Urothelium cell line (cell line): ENCODE measurements at places on chromosomes 4 and X.

- peak; percentile 19 for DNase-seq
Observed at GRCh38 chrX:47191331-47191730, 2.3 kb upstream of the UBA1 start.

GRCh38 chr4:124939908-124940307 lies 227.4 kb upstream of the ANKRD50 start:
- DNase-seq, result no peak

GRCh38 chr4:85968945-85969819 lies 390.7 kb downstream of the MAPK10 start:
- DNase-seq, result peak; percentile 38

- DNase-seq, result no peak
Observed at GRCh38 chrX:33989936-33990335, 142.2 kb downstream of the FAM47A start.

DNA sequence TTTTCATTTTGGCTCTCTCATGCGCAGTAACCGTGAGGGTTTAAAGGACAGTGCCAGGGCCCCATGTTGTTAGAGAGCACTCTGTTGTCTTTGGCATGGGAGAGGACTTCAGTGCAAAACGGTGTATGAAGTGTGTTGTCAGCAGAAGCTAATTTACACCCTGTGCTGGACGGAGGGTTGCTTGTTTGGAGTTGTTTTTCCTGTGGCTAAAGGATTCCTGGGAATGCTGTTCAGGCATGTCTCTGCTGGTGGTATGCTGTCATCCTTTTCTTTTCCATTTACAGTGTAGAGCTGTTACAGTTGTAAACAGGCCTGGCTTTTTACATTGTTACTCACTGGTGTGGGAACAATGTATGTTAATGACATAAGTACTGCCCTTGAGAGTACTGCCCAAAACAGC lies 206.3 kb downstream of the CBR4 start:
- peak; percentile 14 for DNase-seq

DNA sequence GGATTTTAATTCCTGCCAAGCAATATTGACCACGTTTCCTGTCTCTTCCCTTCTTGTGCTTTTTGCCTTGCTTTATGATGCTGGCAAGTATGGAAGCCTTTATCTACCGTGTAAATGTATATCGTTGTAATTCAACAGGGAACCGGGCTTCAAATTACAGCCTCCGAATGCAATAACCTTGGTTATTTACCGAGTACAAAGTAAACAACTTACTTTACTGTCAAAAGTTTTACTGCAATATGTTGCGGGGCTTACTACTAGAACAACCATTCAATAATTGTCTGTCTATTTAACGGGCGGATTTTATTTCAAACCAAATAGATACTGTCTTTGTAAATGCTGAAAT lies 73.1 kb downstream of the PALLD start:
- DNase-seq, result no peak

DNA sequence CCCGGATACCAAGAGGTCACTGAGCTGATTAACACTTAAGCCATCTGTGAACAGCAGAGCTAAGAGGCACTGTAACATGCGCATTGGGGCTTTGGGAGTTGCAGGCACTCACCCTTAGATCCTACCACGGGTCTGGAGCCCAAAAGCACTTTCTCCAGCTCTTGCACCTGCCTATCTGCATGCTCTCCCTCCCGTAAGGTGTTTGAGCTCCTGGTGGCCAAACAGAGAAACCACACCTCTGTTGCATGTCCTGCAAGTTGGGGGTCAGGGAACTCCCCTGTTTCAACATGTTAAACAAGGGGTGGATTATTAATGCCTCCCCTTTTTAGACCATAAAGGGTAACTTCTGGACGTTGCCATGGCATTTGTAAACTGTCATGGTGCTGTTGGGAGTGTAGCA lies 49.8 kb downstream of the GYPA start:
- no peak for DNase-seq

DNA sequence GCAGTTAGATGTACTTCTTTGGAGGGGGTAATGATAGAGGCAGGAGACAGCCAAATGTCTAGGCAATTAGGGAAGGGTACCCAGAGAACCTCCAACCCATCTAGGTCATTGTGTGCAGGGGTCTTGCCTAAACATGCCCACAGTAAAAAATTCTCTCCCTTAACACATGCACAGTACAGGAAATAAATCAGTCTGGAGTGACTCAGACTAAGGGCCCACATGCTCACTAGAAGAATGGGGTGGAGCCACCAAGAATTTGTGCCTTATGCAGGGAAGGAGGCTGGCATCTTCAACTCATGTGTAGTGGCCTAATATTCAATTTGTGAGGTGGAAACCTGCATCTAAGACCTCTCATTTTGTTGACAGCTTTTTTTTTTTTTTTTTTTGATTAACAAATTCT lies 945.3 kb upstream of the GRIA3 start:
- DNase-seq, result peak; percentile 7

DNA sequence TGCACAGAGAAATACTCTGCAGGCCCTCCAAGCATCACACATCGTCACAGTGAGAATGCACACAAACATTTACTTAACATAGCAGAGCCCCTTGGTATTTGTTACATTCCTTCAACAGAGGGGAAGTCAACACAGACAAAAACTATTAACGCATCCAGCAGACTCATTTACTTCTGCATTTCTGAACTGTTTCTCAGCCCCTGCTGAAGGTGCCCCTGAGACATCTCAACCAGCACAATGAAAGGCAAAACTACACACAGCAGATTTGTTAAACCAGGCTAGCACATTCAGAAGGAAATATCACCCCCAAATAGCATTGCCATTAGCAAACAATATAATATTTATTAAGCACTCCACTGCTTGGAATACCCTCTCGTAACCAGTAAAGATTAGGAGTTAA lies 367.0 kb downstream of the RAB28 start:
- DNase-seq, result no peak

DNA sequence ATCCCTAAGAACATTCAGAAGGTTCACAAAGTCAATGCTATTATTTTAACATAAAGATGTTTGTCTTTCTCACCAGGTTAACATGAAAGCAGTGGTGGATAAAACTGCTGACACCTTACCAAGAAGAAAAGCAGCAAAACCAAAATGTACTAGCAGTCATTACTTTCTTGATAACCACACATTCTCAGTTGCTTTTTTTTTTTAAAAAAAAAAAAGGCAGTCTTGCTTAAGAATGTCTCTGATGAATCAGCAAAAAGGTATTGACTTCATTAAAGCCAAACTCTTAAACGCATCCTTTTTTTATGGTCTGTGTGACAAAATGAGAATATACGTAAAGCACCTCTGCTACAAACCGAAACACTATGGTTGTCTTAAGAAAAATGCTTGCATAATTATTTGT lies 31.9 kb downstream of the CDKL2 start:
- peak; percentile 39 for DNase-seq

DNA sequence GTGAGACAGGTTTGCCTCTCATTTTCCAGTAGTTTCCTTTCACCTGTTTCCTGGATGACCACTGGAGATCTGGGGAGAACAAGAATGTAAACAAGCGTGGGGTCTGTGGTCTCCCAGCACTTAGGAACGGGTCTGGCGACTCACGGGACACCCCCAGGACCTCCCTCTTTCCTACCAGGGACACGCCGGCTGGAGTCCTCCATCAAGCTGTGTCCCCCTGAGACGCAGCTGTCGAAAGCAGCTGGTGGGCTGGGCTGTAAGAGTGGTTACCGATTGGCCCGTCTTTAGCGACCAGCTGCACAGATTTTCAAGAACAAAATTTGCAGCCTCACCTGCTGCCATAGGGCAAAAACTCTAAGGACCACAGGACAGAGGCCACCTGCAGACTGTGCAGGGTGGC lies 11.9 kb downstream of the LRPAP1 start:
- DNase-seq, result no peak

GRCh38 chrX:48467281-48467761 lies 2.7 kb downstream of the SLC38A5 start:
- no peak for DNase-seq

DNA sequence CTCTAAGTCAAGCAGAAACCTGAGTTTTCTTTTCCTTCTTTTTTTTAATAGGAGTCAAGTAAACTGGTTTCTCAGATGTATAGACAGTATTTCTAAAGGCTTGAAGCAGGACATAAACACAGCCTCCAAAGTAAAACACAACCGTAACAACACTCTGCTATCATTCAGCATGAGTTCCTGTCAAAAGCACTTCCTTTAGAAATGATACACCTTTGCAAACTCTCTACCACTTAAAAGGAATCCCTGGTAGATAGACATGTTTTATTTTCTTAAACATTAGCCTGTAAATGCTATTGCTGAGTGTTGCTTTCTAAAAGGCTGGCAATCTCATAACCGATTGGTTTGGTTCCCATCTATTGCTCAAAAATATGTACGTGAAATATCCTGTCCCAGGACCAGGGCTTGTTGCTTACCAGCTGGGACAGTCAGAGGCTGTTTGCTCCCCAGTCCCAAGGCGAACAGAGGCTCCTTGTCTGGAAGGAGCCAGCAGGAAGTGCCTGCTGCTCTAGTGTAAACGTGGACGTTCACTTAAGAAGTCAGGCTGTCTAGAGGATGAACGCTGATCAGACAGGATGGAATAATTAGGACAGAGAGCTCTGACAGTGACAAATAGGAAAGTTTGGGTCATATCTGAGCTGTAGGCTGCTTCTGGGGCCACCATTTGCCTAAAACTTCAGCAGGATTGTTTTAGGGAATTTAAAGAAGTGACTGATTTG lies 173.9 kb upstream of the KLF3 start:
- peak; percentile 60 for DNase-seq

DNA sequence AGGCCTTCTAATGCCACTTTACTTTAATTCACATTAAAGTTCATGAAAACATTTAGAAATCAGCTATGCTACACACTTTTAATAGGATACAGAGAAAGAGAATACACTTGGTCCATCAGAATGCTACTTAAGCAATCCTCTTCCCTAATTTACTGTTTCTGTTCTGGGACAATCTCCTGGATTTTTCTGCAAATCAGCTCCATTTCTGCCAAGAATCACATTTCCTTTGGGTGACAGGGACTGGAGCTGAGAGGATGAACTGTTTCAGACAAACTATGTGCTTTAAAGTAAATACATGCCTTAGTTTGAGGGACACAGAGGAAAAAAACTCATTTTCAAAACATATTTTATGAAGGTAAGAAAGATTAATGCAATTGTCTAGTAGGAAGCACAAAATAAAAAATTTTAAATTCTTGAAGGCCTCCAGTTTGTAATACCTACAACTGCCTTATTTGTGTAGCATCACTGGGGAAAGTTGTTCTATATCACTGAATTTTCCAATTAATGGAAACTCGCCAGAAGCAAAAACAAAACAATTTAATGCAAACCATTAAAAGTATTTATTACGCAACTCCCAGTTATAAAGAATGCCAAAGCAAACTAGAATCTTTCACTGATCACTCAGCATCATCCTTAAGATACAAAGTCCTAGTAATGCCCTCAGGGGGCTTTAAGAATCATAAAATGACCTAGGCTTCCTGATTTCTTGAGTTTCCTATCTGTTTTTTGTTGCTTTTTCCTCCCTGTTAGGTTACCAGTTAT lies 36.3 kb downstream of the BCLAF3 start:
- DNase-seq, result no peak
